OCI-LY7 (cell line): ENCODE measurements at places on chromosomes 5 and 9. TPM values are rescaled to one million over a fixed set of nuclear protein-coding genes. Genes with fewer than 3 reads are reported as not detected.

The TMEM141 gene
- total RNA-seq = 41.5 and 43.2 TPM in 2 replicates

DNA sequence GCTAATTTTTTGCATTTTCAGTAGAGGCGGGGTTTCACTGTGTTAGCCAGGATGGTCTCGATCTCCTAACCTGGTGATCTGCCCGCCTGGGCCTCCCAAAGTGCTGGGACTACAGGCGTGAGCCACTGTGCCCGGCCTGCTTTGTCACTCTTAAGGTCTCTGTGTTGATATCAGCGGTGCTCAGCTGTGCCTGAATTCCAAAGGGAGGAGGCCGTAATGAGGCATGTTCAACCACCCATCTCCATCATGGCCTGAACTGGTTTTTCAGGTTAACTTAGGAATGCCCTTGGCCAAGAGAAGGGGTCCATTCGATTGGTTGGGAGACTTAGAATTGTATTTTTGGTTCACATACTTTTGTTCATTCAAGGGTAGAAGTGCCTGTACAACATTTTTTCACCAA lies 22.0 kb downstream of the HSD17B3 start:
- DNase-seq = no peak

- no peak for DNase-seq
Measured at GRCh38 chr9:95107001-95107749, 210.3 kb downstream of the FANCC start.

GRCh38 chr5:97100476-97100875 lies 41.9 kb downstream of the LIX1 start:
- no peak for DNase-seq

DNA sequence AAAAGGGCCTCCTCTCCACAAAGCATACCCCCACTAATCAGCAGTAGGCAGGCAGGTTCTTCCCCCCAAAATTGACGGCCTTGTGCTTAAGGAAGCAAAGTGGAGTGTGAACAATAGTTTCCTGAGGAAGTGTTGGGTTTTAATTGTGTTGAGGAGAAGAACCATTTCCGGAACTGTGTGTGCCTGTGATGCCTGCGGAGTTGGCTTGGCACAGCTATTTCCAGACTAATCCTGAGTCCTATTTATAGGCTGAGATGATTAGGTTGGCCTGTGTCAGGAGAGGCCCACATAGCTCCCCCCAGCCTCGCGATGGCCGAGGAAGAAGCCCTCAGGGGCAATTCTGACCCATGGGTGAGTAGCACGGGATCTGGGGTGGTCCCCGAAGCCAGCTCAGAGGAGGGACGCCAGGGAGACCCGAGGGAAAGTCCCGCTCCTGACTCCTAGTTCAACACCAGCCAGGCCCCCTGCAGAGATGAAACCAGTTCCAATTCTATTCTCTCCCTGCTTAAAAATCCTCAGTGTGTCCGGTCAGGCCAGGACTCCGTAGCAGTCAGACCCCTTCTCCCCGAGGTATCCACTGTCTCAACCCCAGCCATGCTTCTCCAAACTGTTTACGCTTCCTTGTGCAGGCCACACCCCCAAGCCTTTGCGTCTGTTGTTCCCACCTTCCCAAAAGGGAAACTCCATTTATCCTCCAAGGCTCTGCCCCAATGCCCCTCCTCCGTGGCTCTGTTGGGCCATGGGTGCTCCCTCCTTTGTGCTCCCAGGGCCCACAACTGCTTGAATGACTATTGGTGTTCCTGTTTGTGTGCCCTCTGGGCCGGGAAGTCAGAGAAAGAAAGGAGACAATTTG lies 18.1 kb downstream of the GSN start:
- no peak for DNase-seq

DNA sequence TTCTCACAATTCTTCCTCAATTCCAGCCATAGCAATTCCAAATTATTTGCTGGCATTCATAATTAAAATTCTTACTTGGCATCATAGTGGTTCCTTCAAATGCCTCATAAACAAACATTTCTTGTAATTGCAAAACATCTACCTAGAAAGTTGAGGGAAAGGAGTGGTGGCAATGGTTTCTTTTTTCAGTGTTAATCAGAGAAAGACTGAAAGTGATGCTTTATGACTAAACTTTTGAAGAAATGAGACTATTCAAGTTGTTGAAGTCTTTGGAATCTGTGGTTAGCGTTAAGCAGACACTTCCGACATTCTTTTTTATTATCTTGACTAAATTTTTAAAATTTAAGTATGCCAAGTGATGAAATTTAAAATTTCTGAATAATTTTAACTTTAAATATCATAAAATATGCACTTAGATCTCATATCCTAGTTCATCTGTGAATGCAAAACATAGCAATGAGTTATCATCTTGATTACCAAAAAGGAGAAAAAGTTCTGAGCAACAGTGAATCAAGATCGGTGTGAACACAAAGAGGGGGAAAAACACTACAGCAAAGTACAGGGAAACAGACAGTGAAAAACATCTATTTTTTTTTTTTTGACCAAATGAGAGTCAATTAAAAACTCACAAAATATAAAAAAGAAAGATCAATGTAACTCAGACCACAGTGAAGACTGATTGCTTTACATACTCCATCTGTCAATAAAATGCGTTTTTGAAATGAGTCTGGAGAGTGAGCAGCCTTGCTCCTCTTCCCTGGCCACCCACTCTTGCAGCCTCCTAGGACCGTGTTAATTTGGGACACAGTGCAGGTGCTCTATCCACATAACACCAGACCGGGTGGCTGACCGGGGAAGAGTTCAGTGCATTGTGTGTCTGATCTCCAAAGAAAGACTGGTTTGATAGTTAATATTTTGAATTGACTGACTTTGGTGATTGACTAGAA lies 20.6 kb upstream of the IL7R start:
- no peak for DNase-seq

The SEMA4D gene
- 52.8 and 60.5 TPM in 2 replicates for total RNA-seq

DNA sequence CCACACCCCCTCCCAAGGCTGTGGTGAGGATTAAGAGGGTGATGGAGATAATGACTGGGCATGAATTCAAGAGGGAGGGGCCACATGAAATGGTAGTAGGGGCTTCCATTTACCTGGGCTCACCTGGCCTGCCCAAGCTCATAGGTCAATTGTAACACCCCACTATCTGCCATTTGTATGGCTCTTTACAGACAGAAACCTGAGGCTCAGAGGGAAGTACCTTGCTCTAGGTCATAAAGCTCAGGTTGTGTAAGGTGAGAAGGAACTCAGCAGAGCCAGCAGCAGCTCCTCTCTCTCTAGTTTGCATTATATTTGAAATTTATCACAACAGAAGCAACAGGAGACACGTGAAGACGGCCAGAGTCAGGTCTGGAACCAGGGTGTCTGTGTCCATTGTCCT lies 133.4 kb upstream of the ALDH1B1 start:
- DNase-seq = no peak

GRCh38 chr5:154325566-154325965 lies 120.2 kb upstream of the SAP30L start:
- DNase-seq = no peak

DNA sequence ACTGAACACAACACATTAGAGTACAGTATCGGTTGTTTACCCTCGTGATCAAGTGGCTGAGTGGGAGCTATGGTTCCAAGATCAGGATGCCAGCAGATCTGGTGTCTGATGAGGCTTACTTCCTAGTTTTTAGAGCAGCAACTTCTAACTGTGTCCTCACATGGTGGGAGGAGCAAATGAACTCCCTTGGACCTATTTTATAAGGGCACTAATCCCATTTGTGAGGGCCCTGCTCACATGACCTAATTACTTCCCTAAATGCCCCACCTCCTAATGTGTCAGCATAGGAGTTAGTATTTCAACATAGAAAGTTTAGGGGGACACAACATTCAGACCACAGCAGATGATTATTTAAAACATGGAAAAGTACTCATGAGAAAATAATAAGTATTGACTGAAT lies 111.8 kb downstream of the GCNT1 start:
- DNase-seq = no peak

The ARID3C gene
- 0.38 and 0.44 TPM in 2 replicates for total RNA-seq

GRCh38 chr9:24218656-24219055 lies 327.0 kb downstream of the IZUMO3 start:
- no peak for DNase-seq

GRCh38 chr5:132714456-132715307 lies 22.7 kb downstream of the KIF3A start:
- peak; percentile 12 for DNase-seq

DNA sequence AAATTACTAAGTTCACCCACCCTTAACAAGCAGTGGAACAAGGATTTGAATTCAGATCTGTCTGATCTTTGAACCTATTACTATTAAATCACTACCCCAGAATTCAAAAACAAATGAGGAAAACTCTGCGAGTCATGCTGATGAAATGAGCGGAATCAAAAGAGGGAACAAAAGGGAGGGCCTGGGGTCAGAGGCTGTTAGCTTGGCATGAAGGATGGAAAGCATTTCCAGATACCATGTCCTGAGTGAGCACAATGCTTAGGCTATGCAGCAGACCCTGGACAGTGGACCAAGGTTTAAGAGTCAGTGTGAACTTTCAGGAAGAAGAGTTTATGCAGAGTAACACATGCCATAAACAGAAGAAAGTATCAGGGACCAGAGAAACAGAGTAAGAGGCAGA lies 30.5 kb downstream of the GRIA1 start:
- DNase-seq = no peak

The NSG2 gene
- not detected in 2 replicates for total RNA-seq

DNA sequence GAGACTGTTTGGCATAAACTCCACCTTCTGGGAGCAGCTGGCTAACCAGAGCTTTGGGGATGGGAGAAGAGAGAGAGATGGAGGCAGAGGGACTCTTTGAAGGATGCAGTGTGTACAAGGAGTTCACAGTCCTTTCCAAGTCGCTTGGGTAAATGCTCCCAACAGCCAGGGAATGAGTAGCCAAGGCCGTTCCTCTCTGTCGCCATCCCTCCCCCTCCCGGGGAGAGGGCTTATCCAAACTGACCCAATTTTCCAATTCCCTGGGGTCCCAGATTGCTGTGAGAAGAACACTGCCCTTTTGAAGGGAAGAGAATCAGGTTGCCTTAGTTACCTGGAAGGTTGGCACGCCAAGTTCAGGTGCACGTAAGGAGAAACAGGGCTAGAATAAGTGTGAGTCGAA lies 7.9 kb downstream of the WWC1 start:
- DNase-seq = no peak

The PCSK1 gene
- not detected in 2 replicates for total RNA-seq

The IL5 gene
- total RNA-seq = not detected in 2 replicates

- DNase-seq = no peak
Measured at GRCh38 chr9:21031091-21031807, at the start of gene HACD4. Gene HACD4 (minus strand): TSS chr9:21031640. CDS start chr9:21031590, 50 bp downstream.

DNA sequence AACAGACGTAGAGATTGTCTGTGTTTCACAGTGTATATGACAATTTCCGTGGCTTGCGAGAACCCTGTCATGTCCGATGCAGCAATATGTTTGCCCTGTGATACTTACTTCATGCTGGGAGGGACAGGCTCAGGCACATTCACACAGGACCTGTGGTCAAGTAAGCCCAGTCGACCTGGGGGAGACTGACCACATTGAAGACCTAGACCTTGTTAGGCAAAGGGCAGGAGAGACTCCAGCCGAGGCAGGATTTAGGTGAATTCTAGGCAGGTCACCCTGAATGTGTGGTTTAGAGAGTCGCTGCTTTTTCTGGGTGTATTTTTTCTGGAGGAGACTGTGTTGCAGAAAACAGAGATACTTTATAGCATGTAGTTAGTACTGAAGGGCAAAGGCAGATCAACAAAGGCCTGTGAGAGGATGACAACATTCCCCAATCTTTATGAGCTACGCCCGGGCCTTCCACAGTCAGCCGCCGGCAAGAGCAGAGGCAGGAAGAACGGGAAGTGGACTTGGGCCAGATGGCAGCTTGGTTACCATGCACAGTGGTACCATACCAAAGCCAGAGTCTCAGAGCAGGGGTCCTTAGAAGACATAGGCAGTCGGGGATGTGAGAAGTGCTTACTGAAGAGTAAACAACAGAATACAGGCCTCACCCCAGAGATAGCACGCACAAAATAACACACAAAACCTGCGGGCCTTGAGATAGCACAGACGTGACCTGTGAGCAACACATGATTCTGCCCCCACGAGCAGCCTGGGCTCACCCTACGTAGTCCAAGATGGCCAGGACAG lies 220.7 kb downstream of the CACNA1B start:
- no peak for DNase-seq
